Forelimb muscle (tissue), 1 donor: ENCODE measurements at places on chromosomes 4 and X. TPM values are rescaled to one million over a fixed set of nuclear protein-coding genes. Genes with fewer than 3 reads are reported as not detected.

GRCh38 chr4:80492761-80493160 is 157.2 kb downstream of the CFAP299 start:
- DNase-seq: no peak

PHEX gene
- 3.4 TPM for polyA plus RNA-seq

WNK3 gene
- polyA plus RNA-seq: 2.1 TPM

DNA sequence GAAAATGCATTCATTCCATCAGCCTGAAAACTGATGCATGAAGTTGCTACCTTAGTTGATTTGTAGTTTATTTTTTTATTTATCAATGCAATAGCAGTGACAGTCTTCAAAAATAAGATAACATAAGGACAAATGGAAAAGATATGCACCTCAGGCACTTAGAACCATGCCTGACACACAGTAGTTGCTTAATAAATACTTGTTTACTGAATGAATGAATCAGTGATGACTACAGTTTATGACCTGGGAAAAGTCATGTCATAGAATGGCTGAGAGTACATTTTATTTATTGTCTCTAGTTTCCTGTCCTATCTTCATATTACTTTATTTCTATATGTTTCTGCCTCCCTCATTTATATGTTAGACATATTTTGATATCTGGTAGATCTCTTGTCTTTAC is 171.8 kb downstream of the TLL1 start:
- no peak for DNase-seq
